Renal cortex interstitium (tissue), 15 donors: ENCODE measurements at places on chromosomes 5 and 9. TPM values are rescaled to one million over a fixed set of nuclear protein-coding genes. Genes with fewer than 3 reads are reported as not detected.

DNA sequence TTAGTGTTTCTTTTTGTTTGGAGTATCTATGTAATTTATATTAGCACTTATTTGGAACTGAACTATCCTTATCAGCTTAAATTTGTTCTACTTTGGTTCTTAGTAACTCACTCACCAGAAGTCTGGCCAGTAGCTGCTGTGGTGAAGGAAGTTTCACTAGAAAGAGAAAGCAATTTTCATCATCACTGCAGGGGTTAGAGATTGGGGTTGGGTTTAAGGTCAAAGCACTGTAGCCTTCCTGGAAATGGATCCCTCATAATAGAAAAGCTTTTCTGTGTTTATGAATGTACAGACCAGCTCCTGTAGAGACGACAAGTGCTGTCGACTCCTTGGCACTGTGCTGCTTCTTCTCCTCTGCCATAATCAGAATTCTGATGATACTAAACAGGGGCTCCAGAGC is 22.2 kb downstream of the MROH2B start:
- DNase-seq = no peak

- no peak for DNase-seq
These were observed 7.2 kb downstream of the ENTPD8 start for GRCh38 chr9:137433916-137434431.

- DNase-seq = no peak
These were observed 67.7 kb downstream of the VAV2 start for GRCh38 chr9:133924453-133924852.

DNA sequence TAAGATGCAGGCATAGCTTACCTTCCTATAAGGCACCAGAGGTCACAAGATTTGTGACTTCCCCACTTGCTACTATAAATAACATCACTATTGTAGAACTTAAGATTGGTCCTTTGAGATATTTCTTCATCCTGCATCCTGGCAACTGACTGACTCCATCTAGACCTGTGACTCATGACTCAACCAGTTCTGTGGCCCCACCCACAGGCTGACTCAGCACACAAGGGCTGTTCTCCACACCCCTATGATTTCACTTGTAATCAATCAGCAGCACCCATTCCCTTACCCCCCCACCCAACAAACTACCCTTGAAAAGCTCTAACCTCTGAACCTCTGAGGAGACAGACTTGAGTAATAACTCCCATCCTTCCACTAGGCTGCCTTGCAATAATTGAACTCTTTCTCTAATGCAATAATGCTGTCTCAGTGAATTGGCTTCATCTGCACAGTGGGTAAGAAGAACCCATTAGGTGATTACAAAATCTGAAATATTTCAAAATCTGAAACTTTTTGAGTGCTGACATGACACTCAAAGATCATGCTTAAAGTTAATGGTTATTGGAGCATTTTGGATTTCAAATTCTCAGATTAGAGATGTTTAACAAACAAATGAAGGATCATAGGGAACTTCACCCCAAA is 296.7 kb downstream of the ARL15 start:
- no peak for DNase-seq

GRCh38 chr9:3585606-3586005 is 59.8 kb upstream of the RFX3 start:
- no peak for DNase-seq

DNA sequence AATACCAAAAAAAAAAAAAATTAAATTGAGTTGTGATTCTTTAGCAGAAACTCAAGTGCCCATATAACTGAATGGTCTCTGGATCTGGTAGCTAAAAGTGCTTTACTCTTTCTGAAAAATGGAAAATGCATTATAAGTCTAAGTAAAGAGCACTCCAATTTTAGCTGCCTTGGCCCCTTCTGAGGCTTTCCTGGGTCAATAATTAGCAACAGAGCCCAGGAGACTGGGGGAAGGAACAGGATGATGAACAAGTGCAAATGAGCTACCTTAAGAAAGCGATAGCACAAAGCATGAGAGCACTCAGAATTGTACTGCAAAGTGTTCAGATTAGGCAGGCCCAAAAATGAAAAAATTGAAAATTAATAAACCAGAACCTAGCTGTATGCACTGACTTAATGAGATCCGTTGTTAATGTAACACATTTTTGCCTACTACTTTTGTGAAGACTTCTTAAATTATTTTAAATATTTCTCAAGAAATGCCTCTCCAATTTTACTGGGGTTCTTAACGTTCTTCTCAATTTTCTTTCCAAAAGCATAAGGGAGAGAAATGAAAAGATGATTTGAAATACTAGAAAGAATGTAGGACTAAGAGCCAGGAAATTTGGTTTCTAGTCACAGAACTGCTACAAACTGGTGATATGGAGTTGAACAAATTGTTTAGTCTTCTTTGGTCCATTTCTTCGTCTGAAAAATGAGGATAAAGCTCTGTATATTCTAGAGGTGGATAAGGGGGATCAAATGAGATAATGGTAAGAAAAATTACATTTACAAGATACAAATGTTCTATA is 566.1 kb downstream of the PDE4D start:
- no peak for DNase-seq

DNA sequence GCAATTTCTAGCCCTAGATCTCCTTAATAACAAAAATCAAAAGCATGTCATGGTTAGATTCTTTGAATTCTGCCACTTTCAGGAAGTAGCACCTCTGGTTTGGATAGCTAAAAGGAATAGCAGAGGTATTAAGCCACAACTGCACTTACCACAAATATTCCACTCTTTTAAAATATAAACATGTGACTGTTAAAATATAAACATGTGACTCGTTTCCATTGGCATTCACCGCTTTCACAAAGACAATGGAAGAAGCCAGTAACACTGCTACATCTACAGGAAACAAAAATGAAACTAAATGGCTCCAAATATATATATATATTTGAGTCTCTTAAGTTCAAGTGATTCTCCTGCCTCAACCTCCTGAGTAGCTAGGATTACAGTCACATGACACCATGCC is 222.9 kb downstream of the ARL15 start:
- DNase-seq = no peak

- DNase-seq = no peak
These were observed 90.5 kb upstream of the DNAH5 start for GRCh38 chr5:14034963-14035362.

Gene TAS2R1
- 0.30 TPM for polyA plus RNA-seq

DNA sequence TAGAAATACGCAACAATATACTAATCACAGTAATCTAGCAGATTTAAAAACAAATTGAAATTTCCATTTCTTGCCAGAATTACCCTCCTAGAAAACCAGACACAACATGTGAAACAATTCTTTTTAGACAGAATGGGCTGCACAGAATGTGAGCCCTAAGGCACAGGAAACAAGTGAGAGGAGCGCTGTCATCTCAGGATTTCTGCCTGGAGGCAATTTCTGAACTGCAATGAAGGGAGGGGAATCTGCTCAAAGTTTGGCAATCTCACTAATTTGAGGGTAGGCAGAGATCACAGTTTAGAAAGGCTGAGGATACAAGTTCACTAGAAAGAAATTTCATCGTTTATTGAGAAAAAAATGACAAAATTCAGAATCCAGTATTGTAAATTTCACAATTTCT is 70.3 kb downstream of the INIP start:
- DNase-seq = no peak

Gene WDR38
- 0.30 TPM for polyA plus RNA-seq

GRCh38 chr5:124232515-124232914 is 513.9 kb downstream of the ZNF608 start:
- DNase-seq = no peak

Gene PLPPR1
- 16.8 TPM for polyA plus RNA-seq

Gene MARCOL
- polyA plus RNA-seq = not detected

- DNase-seq = no peak
These were observed 63.9 kb downstream of the CETN3 start for GRCh38 chr5:90345684-90346083.

DNA sequence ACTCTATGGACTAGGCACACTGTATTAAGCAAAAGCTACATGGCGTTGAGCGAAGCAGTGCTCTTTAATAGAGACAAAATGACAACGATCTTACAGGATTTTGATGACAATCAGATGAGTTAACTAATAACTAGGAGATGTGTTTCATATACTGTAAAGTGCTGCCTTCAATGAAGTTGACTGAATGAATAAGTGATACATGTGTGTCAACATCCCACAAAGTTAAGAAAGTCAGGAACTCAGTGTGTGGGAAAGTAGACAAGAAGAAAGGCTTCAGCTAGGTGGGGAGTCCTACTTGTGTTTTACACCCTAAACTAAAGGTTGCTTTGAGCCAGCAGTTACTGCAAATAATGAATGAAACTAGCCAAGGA is 79.6 kb downstream of the PAPPA start:
- DNase-seq = no peak

- DNase-seq = no peak
These were observed 57.3 kb upstream of the SLC28A3 start for GRCh38 chr9:84397822-84398221.

Gene ADAMTS16
- 61.0 TPM for polyA plus RNA-seq

GRCh38 chr9:34610434-34611206 is 1.3 kb downstream of the RPP25L start:
- no peak for DNase-seq

DNA sequence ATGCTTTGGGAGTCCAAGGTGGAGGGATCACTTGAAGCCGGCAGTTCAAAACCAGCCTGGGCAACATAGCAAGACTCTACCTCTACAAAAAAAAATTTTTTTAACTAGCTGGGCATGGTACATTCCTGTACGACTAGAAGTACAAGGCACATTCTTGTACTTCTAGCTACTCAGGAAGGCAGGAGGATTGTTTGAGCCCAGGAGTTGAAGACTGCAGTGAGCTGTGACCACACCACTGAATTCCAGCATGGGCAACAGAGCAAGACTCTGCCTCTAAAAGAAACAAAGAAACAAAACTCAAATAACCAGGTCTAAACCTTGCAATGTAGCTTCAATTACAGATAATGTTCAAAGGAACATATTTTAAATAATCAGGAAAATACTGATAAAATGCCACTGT is 56.2 kb downstream of the SSBP2 start:
- DNase-seq = no peak

Gene MEIKIN
- not detected for polyA plus RNA-seq

Gene CD274
- 0.50 TPM for polyA plus RNA-seq

GRCh38 chr5:14406554-14406849 is 175.1 kb upstream of the OTULINL start:
- DNase-seq = no peak

GRCh38 chr9:97627624-97628023 is 5.5 kb downstream of the TSTD2 start:
- no peak for DNase-seq

DNA sequence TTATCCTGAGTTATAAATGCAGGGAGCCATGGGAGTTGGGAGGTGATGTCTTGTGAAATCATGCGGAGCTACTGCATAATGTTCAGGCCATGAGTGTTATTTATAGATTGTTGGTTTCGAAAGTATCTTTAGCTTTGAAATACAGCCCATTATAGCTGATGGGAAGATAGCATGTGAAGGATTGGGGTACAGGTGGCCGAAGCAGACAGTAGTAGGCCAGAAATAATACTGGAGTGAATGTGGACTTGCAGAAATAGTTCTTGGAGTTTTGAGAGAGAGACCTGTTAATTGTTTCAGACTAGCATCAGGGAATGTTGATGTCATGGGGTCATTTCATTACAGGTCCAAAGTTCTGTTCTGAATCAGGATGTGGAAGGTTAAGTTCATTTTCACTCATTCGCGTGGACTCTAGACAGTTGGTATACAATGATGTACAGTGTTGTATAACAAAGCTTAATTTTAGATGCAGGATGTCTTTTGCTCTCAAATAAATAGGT is 3.8 kb downstream of the ATP6V1G1 start:
- DNase-seq = no peak

Gene GADD45G
- 3.9 TPM for polyA plus RNA-seq

- DNase-seq = no peak
These were observed 15.8 kb downstream of the IL31RA start for GRCh38 chr5:55866934-55867333.

DNA sequence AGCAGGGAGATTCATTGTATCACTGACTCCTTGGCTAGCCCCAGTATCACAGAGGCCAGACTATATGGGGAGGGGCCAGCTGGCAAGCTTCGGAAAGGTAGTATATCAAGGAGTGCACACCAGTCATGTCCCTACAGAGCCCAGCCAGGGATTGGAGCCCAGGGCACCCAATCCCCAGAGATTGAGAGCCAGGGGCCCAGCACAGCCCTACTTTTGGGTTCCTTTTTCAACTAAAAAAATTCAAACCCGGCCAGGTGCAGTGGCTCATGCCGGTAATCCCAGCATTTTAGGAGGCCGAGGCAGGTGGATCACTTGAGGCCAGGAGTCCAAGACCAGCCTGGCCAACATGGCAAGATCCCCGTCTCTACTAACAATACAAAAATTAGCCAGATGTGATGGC is 5.4 kb upstream of the MYORG start:
- no peak for DNase-seq

Gene PROB1
- 3.4 TPM for polyA plus RNA-seq

Gene OR1J2
- polyA plus RNA-seq = not detected
